ENCODE measurements at places on chromosomes 3 and 15.

DNA sequence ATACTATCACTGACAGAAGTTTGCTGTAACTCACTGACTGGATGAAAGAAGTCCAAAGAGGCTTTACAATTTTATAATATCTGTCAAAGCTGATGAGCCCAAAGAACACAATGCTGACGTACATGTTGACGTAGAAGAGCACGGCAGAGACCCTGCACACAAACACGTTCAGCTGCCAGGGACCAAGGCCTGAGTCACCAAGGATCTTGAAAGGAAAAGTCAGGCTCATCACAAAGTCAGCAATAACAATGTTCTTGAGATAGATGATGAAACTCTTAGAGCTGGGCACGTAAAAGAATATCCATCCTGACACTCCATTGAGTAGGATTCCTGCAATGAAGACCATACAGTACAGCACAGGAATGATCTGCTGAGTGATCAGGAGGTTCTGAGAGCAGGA lies 10.9 kb upstream of the GPR171 start:
- DNase-seq: no peak

- no peak for DNase-seq
These were observed 104.2 kb downstream of the MYO9A start for GRCh38 chr15:72013703-72014102.

GRCh38 chr3:11721479-11721878 lies 77.8 kb upstream of the VGLL4 start:
- DNase-seq: no peak

GRCh38 chr3:131033480-131034080 lies 6.9 kb downstream of the NEK11 start:
- peak; percentile 44 for DNase-seq

Data from NCI-H1092 (cell line).